Bronchial epithelial cell (primary cell): ENCODE measurements at places on chromosomes 12 and 14. TPM values are rescaled to one million over a fixed set of nuclear protein-coding genes. Genes with fewer than 3 reads are reported as not detected.
A peak's percentile ranks its signal among the peaks of the same experiment; 100 is the strongest.

- DNase-seq, result no peak
Observed at GRCh38 chr12:68234140-68234539, 8.5 kb upstream of the IL26 start.

DNA sequence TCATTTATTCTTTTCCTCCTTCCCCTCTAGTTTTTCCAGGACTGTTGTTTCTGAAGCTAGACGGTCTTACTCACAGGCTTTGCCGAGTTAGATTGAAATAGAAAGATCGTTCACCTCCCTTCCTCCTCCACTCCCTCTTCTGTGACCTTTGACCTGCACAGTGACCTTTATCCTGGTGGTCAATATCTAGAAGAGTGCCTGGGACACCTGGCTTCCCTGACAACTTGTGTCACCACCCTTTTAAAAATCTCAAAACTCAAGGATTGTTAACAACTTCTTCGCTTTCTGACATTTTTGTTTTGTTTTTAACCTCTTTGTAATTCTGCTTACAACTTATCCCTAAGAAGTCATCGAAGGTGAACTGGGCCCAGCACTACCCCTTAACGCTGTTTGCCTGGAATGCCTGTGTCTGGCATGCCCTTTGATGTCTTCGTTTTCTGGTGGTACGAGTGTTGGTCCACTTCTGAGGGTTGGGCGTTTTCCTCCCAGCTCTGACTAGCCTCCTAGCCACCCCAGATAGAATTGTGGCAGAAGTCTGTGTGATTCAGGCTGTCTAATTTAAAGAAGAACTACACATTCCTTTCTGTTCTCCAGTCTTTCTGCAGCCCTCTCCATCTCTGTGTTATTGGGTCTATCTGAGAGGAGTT lies 2.8 kb upstream of the KRT75 start:
- no peak for DNase-seq

- DNase-seq, result no peak
Observed at GRCh38 chr14:105999361-106000028, 473.1 kb downstream of the TMEM121 start.

DNA sequence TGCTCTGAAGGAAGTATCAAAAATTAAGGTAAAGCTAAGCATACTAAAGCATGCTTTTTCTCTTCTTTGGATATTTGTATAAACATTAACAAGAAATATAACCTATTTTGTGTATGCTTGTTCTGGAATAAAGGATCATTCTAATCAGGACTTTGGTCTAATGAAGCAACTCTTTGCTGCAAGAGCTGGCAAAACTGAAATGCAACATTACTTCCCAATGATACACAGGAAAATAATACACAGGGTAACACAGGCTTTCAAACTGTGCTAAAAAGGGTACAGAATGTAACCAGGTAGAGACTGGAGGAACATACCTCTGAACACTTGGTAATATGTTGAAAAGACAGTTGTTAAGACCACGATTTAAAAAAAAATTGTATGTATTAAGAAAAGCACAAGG lies 222.5 kb upstream of the DIO2 start:
- no peak for DNase-seq

GRCh38 chr12:82314406-82314892 lies 43.7 kb downstream of the CCDC59 start:
- peak; percentile 90 for DNase-seq

DNA sequence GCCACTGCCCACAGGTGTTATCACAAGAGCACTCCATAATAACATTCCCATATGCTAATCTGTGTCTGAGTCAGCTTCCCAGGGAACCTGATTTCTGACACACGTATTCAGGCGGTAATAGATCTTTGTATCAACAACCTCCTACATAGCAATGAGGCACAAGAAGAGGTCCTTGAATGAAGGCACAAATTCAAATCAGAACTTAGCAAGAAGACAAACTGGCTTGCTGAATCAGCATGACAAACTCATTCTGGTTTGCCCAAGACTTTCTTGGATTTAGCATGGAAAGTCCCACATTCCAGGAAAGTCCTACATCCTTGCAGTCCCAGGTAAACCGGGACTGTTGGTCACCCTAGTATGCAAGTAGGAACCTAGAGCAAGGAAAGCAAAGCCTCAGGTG lies 33.9 kb upstream of the RNU6-7 start:
- peak; percentile 63 for DNase-seq

- no peak for DNase-seq
Observed at GRCh38 chr14:70391493-70392391, 25.1 kb downstream of the SYNJ2BP start.

- DNase-seq, result no peak
Observed at GRCh38 chr12:51441583-51441982, 17.0 kb downstream of the SLC4A8 start.

The MLXIP gene
- 8.7 and 9.2 TPM in 2 replicates for total RNA-seq

The ELK3 gene
- 4.2 and 5.3 TPM in 2 replicates for total RNA-seq

The KRT73 gene
- not detected in 2 replicates for total RNA-seq

The NTF3 gene
- not detected in 2 replicates for total RNA-seq

DNA sequence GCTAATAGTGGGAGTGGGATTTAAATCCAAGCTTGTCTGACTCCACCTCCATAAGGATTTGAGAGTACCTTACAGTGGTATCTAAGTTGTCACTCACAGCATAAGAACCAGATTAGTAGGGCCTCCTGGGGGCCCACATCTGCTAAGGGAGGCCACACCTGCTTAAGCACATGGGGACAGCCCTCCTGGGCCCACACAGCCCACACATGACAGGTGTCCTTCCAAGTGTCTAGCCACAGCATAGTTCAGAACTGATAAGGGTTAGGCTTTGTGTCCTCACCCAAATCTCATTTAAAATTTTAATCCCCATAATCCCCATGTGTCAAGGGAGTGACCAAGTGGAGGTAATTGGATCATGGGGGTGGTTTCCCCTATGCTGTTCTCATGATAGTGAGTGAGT lies 186.0 kb upstream of the HMGA2 start:
- DNase-seq, result no peak

GRCh38 chr12:118188690-118189371 lies 52.9 kb downstream of the PEBP1 start:
- DNase-seq, result no peak

- DNase-seq, result no peak
Observed at GRCh38 chr12:6311822-6312528, 1.5 kb downstream of the PLEKHG6 start.

- DNase-seq, result peak; percentile 48
Observed at GRCh38 chr14:68479247-68479646, 313.6 kb downstream of the ZFP36L1 start.

GRCh38 chr14:90911121-90911520 lies 94.9 kb upstream of the TTC7B start:
- DNase-seq, result no peak

DNA sequence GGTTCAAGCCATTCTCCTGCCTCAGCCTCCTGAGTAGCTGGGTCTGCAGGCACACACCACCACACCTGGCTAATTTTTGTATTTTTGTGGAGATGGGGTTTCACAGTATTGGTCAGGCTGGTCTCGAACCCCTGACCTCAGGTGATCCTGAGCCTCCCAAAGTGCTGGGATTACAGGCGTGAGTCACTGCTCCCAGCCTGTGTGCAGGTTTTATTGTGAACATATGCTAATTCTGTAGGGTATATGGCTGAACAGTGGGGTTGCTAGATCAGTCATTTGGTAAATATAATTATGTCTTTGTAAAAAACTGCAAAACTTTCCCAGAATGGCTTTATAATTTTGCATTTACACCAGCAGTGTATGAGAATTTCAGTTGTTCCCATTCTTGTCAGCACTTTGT lies 85.9 kb downstream of the RCOR1 start:
- no peak for DNase-seq

GRCh38 chr12:2052826-2053678 lies at the start of gene CACNA1C:
CACNA1C (plus strand) TSS chr12:2052987; CDS start chr12:2053563, 576 bp downstream.
- no peak for DNase-seq

DNA sequence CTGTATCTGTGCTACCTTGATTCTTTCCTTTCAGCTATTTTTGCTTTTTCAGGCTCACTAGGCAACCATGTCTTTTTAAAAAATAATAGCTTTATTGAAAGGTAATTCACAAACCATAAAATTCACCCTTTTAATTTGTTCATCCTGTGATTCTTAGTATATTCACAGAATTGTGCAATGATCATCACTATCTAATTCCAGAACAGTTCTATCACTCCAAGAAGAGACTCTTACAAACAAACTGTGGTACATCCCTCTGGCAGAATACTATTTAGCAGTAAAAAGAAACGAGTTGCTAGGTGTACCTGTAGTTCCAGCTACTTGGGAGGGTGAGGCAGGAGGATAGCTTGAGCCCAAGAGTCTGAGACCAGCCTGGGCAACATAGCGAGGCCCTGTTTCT lies 14.8 kb downstream of the CREBL2 start:
- no peak for DNase-seq

GRCh38 chr12:71846322-71846940 lies 6.9 kb downstream of the TBC1D15 start:
- DNase-seq, result peak; percentile 55

DNA sequence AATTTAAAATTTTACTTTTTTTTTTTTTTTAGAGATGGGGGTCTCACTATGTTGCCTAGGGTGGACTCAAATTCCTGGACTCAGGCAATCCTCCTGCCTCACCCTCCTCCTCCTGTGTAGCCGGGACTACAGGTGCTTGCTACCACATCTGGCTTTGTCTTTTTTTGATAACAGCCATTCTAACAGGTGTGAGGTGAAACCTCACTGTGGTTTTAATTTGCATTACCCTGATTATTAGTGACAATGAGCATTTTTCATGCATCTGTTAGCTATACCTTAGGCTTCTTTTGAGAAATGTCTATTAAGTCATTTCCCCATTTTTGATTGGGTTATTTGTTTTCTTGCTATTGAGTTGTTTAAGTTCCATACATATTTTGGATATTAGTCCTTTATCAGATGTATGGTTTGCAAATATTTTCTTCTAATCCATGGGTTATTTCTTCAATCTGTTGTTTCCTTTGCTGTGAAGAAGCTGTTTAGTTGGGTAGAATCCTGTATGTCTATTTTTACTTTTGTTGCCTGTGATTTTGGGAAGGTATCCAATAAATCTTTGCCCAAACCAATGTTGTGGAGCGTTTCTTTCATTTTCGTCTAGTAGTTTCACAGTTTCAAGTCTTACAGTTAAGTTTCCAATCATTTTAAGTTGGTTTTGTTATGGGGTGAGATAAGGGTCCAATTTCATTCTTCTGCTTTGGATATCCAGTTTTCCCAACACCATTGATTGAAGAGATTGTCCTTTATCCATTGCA lies 86.1 kb downstream of the MYF5 start:
- no peak for DNase-seq

DNA sequence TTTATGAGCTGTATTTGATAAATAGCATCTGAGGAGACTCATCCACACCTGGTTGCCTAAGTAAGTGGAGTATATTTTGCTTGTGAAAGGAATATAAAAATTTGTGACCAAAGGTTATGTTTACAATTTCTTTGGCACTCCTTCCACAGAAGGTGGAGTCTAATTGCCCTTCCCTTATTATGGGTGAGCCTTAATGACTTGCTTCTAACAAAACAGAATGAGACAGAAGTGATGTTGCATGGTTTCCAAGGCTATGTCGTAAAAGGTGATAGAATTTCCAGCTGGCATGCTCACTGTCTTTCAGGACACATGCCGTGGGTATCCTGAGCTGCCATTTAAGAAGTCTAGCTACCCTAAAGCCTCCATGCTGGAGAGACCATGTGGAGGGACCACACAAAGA lies 116.8 kb upstream of the ABCD2 start:
- no peak for DNase-seq

The KLRD1 gene
- 0.26 and 0.53 TPM in 2 replicates for total RNA-seq

- no peak for DNase-seq
Observed at GRCh38 chr12:108438667-108439066, 76.4 kb upstream of the FICD start.

- no peak for DNase-seq
Observed at GRCh38 chr12:55008944-55009585, 10.7 kb upstream of the NEUROD4 start.

DNA sequence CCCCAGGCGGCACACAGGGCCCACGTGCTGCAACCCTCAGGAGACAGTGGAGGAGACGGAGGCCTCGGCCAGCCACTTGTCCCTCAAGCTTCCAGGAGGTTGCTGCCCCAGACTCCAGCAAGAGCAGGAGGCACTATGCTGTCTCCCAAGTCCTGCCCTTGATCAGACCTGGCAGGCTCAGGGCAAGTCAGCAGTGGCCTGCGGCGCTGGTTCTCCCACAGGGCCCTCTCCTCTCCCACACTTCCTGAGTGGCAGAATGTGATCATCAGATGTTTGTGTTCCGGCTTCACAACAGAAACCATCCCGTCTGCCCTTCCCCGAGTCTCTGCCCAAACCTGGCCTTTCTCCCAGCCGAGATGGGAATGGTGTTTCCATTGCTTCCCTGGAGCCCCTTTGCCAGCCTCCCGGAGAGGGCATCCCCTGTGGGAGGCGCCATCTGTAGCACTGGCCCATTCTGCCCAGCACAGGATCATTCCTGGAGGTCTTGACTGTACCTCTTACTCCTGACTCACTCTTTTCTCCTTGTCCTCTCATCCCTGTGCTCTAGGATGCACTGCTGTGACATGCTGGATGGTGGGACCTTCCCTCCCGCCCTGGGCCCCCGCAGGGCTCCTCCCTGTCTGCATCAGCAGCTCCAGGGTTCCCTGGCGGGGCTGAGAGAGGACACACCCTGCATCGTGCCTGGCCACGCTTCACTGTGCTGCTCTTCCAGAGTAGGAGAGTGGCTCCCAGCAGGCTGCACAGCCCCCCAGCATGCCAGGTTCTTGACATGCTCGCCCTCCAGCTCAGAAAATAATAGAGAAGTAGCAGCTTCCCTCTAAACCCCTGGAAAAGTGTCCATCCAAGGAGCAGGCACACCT lies 114.7 kb upstream of the FKBP4 start:
- DNase-seq, result no peak

GRCh38 chr12:22256041-22256441 lies 78.5 kb downstream of the ST8SIA1 start:
- DNase-seq, result no peak

DNA sequence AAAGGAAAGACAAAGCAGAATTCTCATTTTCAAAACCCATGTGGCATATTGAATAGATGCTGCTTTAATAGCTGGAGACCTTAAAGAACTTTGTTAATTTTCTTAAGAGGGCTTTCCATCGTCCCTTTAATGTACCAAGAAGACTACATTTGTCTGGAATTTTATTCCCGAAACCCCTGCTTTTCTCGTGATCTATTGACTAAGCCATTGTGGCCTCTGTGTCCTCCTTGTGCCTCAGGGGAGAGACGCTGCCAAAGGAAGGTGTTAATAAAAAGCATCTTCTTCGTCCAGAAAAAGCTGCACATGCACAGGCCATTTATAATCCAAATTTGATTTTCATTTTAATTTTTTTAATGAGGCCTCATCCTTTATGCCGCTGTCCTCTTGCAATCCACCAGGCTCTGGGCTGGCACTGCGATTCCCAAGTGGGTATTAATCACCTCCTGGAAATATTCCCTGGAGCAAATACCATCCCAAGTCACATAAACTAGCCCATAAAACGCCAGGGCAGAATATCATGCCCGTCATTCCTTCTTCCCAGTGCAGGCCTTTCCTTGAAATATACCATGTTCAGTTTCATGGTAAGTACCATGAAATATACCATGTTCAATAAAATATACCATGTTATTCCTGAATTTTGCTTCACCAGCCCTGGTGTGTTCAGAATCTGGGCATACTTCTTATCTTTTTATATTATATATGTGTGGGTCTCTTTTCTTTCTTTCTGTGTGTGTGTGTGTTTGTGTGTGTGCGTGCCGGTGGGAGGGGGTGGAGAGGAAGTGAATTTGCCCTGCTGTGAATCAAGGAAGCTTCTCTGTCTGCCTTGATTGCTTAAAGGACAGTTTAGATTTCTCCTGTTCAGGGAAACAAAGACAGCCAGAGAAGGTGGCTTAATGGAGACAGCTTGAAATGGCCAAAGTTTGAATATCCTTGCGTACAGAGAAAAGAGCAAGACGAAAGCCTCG lies 147.6 kb downstream of the PHETA1 start:
- DNase-seq, result no peak

GRCh38 chr12:131959116-131959515 lies 9.4 kb downstream of the EP400 start:
- DNase-seq, result no peak
